ENCODE measurements at places on chromosomes 11 and 22. TPM values are rescaled to one million over a fixed set of nuclear protein-coding genes. Genes with fewer than 3 reads are reported as not detected.

OR51B4 gene
- not detected for total RNA-seq

LARGE1 gene
- total RNA-seq, result 56.6 TPM

KCNJ1 gene
- total RNA-seq, result not detected

CDC45 gene
- 1.9 TPM for total RNA-seq

DNA sequence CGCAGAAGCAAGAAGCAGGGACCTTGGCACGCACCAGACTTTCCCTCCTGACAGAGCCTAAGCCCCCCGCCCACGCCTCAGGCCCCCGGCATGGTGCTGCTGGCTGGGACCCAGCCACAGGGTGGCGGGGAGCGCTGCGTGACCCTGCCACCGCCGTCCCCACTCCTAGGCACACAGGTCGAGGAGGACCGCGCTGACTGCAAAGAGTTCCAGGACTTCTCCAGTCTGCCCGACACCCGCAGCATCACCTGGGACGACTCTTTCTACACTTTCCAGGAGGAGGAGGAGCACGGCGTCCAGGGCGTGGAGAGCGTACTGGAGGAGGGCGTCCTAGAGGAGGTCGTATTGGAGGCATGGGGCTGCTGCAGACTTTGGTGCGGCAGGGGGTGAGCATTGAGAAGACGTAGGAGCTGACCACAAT lies 103.7 kb downstream of the TRIM51G start:
- no peak overlapping the region for H3K4me3 ChIP-seq
- peak; percentile 64 for DNase-seq
- no peaks in the 10 kb centered on the region for H3K27me3 ChIP-seq
- no peaks in the 10 kb centered on the region for H3K36me3 ChIP-seq
- no peak overlapping the region for H3K27ac ChIP-seq

DNA sequence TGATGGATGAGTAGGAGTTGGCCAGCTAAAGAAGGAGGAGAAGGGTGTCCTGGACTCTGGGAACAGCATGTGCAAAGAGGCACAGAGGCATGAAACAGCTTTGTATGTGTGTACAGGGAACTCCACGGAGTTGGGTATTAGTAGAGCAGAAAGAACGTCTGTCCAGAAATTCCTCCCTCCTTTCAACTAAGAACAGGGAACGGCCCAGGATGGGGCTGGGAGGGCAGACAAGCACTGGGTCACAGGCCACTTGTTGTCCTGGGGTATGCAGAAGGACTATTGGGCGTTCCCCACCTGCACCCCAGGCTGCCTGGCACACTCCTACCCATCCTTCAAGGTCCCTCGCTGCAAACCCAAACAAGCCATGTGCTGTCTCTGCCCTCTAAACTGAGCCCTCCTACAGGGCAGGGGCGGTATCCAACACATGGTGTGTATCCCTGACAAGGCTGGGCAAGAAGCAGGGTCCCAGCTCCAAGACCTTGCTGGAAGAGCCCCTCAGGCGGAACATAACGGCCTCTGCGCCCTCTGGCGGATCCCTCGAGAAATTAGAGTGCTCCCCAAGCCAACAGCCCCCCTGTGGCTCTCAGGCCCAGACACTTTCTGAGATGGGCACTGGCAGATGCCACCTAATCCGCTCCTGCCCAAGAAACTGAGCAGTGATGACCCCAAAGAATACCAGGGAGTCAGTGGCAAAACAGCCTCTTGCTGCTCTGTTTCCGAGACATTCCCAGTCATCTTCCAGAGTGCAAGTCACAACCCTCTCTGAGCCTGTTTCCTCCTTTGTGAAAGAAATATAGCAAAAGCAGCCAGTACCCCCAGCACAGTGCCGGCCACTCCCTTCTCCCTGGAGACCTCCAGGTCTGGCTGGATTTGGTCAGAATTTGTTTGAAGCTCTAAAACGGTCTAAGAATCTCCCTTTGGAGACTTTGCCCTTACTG lies 1.6 kb upstream of the ELFN2 start:
- H3K27ac ChIP-seq, result no peak overlapping the region
- no peaks in the 10 kb centered on the region for H3K36me3 ChIP-seq
- DNase-seq, result no peak
- peaks cover 13% of the 10 kb centered on the region for H3K4me1 ChIP-seq
- no peak overlapping the region for H3K4me3 ChIP-seq

- no peaks in the 10 kb centered on the region for H3K27me3 ChIP-seq
- no peak overlapping the region for H3K27ac ChIP-seq
Observed at GRCh38 chr11:27118371-27118770, 77.8 kb downstream of the BBOX1 start.

GRCh38 chr11:1259561-1259960 lies 36.7 kb downstream of the MUC5B start:
- H3K4me3 ChIP-seq, result no peak overlapping the region
- H3K27ac ChIP-seq, result no peak overlapping the region
- peaks cover 18% of the 10 kb centered on the region for H3K4me1 ChIP-seq
- no peaks in the 10 kb centered on the region for H3K27me3 ChIP-seq
- H3K36me3 ChIP-seq, result no peaks in the 10 kb centered on the region

GRCh38 chr22:19822301-19823117 lies 32.2 kb downstream of the GNB1L start:
- H3K36me3 ChIP-seq, result no peaks in the 10 kb centered on the region
- peak; percentile 47 for DNase-seq
- H3K4me1 ChIP-seq, result no peaks in the 10 kb centered on the region
- H3K4me3 ChIP-seq, result no peak overlapping the region
- no peaks in the 10 kb centered on the region for H3K27me3 ChIP-seq

GRCh38 chr22:35480627-35481550 lies 59.7 kb upstream of the RASD2 start:
- no peak for DNase-seq
- no peaks in the 10 kb centered on the region for H3K27me3 ChIP-seq
- H3K4me1 ChIP-seq, result peaks cover 23% of the 10 kb centered on the region

GRCh38 chr11:27698872-27699241 lies 1.4 kb downstream of the BDNF start:
- no peak overlapping the region for H3K27ac ChIP-seq
- H3K36me3 ChIP-seq, result no peaks in the 10 kb centered on the region
- H3K4me3 ChIP-seq, result peak overlapping the region; percentile 58
- peak; percentile 60 for DNase-seq

DNA sequence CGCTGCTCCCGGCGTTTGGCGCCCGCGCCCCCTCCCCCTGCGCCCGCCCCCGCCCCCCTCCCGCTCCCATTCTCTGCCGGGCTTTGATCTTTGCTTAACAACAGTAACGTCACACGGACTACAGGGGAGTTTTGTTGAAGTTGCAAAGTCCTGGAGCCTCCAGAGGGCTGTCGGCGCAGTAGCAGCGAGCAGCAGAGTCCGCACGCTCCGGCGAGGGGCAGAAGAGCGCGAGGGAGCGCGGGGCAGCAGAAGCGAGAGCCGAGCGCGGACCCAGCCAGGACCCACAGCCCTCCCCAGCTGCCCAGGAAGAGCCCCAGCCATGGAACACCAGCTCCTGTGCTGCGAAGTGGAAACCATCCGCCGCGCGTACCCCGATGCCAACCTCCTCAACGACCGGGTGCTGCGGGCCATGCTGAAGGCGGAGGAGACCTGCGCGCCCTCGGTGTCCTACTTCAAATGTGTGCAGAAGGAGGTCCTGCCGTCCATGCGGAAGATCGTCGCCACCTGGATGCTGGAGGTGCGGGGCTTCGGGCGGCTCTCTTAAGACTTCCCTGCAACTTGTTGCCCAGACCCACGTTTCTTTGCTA lies at the start of gene CCND1:
CCND1 (plus strand) TSS at position 162 of the 587 bp plus-strand sequence; CDS start at position 320, 158 bp downstream.
- peak within 1 kb of the TSS; percentile 93 for H3K4me3 ChIP-seq
- peaks cover 2% of the 10 kb centered on the region for H3K27me3 ChIP-seq
- peaks cover 67% of the 10 kb centered on the region for H3K4me1 ChIP-seq
- peak within 1 kb of the TSS; percentile 88 for H3K27ac ChIP-seq
- H3K36me3 ChIP-seq, result peaks cover 3% of the 10 kb centered on the region

UCP2 gene
- 76.5 TPM for total RNA-seq

GRCh38 chr11:92642177-92642931 lies 327.1 kb upstream of the MTNR1B start:
- DNase-seq, result no peak
- H3K4me3 ChIP-seq, result no peak overlapping the region
- no peaks in the 10 kb centered on the region for H3K4me1 ChIP-seq
- H3K36me3 ChIP-seq, result no peaks in the 10 kb centered on the region

- no peak within 1 kb of the TSS for H3K27ac ChIP-seq
- DNase-seq, result no peak
- H3K36me3 ChIP-seq, result no peaks in the 10 kb centered on the region
- H3K4me1 ChIP-seq, result peaks cover 24% of the 10 kb centered on the region
- H3K27me3 ChIP-seq, result no peaks in the 10 kb centered on the region
Observed at GRCh38 chr11:75668451-75669297, at the start of gene MAP6. Gene MAP6 (minus strand): TSS chr11:75669038. CDS start chr11:75668369, 669 bp downstream.

- H3K4me3 ChIP-seq, result no peak overlapping the region
- H3K4me1 ChIP-seq, result no peaks in the 10 kb centered on the region
- H3K36me3 ChIP-seq, result no peaks in the 10 kb centered on the region
- no peak for DNase-seq
Observed at GRCh38 chr22:32021716-32022115, 21.3 kb upstream of the SLC5A1 start.

ADORA2A gene
- 13.3 TPM for total RNA-seq

WBP2NL gene
- 0.91 TPM for total RNA-seq

DNA sequence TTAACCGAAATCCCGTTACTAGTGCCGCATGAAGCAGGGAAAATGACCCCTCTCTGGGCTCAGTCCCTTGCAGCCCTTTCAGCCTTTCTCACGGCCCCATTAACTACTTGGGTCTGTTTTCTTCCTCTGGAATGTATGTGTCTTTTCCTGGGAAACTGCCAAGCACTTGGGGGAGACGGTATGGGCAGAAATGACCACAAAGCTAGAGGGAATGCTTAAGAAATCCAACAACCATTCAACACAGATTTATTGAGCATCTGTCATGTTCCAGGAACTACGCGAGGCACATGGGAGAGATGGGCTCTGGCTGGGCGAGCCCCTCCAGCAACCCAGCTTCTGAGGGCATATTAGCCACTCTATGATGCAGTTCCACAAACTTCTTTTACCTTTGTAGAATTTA lies 462.6 kb downstream of the BUD13 start:
- H3K27ac ChIP-seq, result no peak overlapping the region
- H3K4me3 ChIP-seq, result no peak overlapping the region
- DNase-seq, result no peak
- H3K27me3 ChIP-seq, result no peaks in the 10 kb centered on the region
- no peaks in the 10 kb centered on the region for H3K36me3 ChIP-seq

C22orf42 gene
- total RNA-seq, result not detected

OR51B5 gene
- 0.26 TPM for total RNA-seq

DNA sequence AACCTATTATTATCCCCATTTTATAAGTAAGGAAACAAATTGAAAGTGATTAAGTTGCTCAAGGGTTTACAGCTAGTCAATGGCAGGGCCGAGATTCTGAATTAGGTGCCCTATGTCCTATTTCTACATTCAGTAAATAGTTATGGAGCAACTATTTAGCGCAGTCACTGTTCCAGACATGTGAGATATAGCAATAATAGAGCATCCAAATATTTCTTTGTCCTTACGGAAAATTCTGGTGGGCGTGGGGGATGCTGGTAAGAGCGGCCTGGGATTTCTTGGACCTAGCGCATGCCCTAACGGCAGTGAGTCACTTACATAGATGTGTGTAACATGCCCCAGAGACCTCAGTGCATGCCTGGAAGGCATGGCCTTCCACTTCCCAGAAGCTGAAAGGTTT lies 4.4 kb downstream of the DTX4 start:
- peaks cover 38% of the 10 kb centered on the region for H3K4me1 ChIP-seq
- no peaks in the 10 kb centered on the region for H3K36me3 ChIP-seq
- H3K27me3 ChIP-seq, result no peaks in the 10 kb centered on the region
- no peak overlapping the region for H3K4me3 ChIP-seq
- DNase-seq, result no peak

DNA sequence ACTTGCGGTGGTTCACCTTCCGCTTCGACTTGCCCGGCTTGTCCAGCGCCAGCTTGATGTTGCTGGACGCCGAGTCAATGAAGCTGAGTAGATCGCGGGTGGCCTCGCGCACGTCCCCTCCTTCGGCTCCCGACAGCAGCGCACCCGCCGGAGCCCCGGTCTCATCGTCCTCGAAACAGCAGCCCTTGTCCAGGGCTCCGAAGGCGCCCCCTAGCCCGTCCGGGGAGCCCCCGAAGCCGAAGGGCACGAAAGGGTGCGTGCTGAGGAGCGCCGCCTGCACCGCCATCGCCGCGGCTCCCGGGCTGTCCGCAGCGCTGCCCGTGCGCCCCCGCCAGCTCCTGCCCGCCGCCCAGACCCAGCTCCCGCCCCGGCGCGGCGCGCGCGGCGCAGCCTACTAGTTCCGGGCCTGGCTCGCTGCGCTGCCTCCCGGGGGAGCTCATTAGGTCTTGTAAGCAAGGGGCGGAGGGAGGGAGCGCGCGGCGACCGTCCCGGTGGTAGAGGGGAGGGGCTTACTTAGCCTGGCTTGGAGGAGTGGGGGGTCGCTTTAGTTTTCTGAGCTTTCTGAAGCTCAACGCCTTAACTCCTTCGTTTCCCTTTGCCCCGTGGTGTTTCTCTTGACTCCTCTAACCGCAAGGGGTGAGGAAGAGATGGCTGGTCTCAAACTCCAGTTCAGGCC lies at the start of gene FAM181B:
FAM181B (minus strand) TSS at position 421 of the 676 bp plus-strand sequence; CDS start at position 286, 135 bp downstream.
- H3K4me3 ChIP-seq, result peak within 1 kb of the TSS; percentile 52
- DNase-seq, result peak; percentile 91

GRCh38 chr22:42368379-42369249 lies 63.6 kb downstream of the NFAM1 start:
- peak; percentile 36 for DNase-seq
- peak overlapping the region; percentile 74 for H3K4me3 ChIP-seq
- no peaks in the 10 kb centered on the region for H3K36me3 ChIP-seq
- peak overlapping the region; percentile 5 for H3K27ac ChIP-seq
